ENCODE measurements at places on chromosomes 12 and 14.

DNA sequence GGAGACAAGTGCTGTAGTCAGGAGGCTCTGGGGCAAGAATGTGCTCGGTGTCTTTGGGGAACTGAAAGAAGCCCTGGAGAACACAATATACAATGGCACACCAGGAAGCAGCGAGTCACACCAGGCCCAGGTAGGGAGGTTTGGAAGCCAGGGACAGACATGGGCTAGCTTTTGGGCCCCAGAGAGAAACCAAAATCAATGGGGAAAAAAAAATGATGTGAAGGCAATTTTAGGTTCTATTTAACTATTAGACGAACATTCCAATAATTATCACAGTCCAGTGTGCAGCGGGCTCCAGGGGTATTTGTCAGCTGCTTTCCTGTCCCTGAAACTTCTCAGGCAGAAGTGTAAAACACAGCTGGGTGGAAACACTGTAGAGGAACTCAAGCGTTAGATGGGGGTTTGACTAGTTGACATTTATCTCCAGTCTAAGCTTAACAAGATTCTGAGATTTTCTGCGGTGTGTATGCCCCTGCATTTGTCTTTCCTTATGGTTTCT lies 21.8 kb upstream of the EGLN3 start:
- no peak for DNase-seq

DNA sequence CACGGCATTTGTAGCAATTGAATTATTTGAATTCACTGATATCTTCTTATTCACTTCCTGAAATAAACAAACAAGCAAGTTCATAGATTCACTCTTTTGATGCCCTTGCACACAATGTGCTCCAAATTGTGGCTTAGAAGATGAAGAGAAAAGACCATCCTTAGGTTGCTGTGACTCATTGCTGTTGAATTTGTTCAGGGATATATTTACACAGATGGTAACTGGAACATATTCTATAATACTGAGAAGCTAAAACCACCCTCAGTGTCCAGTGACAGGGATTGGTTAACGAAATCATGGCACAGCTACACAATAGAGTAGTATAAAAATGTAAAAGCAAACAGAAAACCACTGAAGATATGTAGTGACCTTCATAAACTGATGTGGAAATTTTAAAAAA lies 3.1 kb downstream of the PRB4 start:
- no peak for DNase-seq

DNA sequence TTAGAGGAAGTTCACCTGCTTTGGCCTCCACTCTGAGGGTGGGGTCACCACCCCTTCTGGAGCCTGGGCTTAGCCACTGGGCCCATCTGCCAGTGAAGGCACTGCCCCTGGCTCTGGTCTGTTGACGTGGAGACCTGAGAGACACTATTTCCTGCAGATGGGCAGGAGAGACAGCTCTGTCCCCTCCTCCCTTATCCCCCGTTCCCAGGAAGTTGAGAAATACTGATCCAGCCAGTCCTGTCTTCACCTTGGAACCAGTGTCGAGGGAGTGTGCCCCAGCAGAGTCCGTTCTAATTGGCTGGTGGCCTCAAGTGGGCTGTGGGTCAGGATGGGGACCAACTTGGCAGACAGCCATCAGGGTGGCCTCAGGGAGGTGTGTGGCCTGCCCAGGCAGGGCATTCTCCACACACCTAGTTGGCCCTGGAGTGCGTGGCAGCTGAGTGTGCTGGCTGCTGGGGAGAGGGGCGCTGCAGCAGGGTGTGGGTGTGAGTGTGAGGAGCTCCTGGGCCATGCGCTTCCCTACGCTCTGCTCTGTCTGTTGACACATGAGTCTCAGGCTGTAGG lies 25.4 kb downstream of the CLSTN3 start:
- peak; percentile 45 for DNase-seq

DNA sequence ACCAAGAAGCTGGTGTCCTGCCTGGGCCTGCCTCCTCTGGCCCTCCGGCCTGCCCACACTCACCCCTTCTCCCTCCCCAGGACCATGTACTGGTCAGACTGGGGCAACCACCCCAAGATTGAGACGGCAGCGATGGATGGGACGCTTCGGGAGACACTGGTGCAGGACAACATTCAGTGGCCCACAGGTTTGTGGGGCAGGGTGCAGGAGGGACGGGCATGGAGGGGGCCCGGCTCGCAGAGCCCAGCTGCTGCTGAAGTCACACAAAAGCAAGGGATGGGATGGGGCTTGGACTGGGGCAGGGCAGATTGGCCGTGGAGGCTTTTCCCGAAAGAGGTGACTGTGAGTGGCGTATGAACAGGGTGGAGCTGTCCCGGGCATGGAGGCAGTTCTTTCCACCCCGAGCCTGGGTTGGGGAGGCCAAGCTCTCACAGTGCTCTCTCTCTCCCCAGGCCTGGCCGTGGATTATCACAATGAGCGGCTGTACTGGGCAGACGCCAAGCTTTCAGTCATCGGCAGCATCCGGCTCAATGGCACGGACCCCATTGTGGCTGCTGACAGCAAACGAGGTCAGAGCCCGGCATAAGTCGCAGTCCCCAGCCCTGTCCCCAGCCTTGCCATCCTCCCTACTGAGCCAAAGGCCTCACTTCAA lies 7.8 kb upstream of the NXPH4 start:
- no peak for DNase-seq

DNA sequence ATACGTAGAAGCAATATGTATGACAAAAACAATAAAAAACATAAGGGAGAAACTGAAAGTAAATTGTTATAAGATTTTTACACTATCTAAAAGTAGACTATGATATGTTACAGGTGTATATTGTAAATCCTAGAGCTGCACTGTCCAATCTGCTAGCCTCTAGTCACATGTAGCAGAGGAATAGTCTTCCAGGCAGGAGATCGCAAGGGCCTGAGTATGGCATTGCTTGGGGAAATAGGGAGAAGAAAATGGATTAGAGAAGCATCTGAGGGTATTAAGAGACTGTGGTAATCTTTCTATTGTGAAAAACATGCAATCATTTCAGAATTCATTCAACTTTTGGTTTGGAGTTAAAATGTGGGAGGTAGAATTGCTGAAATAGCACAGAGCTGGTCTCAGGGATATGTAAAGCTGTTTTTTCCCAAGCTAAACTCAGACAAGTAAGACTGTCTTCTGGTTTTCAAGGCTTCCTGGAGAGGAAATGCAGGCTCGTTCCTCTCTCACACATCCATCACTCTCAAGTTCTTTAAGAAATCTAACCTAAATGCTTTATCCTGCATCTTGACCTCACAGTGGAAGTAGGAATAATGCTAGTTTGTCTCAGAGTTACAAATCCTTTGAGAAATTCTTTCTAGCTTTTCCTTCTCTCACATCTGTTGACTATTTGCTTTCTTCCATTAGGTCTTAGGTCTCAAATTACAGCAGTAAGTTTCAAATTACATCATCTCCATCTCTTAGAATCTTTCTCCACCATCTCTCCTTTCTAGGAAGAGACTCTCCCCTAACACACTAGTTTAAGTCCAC lies 7.6 kb upstream of the CCDC184 start:
- no peak for DNase-seq

DNA sequence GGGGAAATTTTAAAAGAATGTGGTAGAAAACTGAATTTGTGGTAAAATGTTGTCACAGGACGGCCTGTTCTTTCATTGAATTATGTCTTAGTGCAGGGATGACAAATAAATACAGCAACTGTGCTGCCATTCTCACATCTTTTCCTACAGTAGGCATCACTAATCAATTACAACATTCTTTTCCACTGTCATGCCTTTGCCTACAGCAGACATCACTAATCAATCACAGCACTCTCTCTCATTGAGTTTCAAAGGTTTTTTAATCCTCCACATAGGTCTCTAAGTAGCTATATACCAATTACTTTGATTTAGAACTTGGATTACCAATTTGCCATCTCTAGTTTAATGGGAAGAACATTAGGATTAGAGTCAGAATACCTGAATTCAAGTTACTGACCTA lies 30.1 kb downstream of the NTF3 start:
- no peak for DNase-seq

DNA sequence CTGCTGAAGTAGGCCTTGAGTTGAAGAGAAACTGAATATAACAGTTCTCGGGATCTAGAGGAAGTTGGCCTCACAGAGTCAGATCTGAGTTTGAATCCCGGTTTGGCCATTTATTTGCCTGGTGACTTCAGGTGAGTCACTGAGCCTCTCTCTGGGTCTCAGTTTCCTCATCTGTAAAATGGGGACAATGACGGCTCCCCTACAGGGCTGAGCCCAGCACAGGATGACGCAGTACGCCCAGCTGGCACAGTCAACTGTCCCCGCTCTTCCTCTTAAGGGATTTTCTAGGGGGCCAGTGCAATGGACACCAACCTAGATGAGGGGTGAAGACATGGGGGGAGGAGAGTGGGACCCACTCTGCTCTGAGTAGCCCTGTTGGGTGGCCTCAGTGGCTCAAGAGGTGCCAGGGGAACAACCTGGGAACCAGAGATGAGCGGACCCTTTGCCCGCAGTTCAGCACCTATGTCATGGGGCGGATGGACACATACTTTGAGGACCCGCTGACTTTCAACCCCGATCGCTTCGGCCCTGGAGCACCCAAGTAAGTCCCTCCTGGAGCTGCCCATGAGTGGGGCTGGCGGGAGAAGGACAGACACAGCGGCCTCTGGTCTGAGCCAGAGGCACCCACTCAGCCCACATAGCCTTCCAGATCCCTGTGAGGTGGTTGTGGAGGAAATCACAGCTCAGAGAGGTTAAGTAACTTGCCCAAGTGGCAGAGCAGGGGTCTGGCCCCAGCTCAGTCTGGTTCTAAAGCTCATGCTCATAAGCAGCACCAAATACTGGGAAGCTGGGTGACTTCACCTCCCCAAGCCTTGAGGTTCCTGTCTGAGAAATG lies 41.1 kb downstream of the CYP46A1 start:
- no peak for DNase-seq

Data from RWPE1 (cell line).